ENCODE measurements at places on chromosomes 7 and 10.

- DNase-seq, result no peak
Measured at GRCh38 chr10:78905957-78906308, 162.8 kb upstream of the ZMIZ1 start.

DNA sequence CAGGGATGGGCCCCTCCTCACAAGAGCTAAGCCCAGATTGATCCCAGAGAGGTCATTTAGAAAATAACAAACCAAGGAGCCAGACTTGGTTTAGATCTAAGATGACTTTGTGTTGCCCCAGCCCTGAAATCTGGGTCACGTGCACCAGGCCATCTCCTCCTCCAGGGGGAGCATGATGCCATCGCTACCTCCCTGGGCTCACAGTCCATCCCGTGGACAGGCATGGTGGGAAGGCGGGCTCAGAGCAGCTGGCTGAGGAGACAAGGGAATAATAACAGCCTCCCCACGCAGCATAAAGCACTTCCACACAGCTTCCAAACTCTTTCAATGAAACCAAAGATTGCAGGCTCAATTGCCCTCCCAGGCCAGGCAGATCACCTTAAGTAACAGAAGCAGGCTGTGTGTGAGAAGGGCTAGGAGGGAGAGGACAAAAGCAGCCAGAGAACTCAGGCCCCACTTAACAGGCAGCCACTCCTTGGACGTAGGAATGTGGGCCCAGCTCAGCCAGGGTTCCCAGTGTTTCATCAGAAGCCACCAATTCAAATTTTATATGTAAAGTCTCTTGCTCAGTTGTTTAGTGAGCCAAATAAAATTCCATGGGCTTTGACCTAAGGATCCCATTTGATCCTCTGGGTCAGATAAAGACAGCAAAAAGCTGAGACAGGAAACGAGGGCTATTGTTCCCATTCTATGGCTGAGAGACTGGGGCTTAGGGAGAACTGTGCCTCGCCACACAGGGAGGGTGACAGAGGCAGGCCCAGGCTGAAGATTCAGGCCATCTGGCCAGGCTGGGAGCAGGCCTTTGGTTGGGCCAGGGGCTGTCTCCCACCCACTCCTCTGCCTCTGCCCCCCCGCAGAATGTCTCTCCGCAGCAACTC is 100.2 kb downstream of the COL13A1 start:
- DNase-seq, result no peak

DNA sequence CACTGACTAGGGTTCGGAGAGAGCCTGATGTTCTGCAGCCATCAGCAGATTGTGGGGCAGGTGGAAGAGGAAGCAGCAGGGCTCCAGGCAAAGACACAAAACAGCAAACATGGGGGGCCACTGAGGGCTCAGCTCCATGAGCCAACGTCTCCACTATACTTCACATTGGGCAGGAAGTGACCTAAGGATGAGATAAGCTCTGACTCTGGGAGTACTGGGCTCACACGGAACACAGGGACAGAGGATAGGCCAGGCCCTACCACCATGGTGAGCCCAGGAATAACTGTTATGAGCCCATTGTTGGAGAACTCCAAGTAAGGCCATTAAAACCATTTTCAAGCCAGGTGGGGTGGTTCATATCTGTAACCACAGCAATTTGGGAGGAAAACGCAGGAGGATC is 14.9 kb upstream of the MRPS24 start:
- DNase-seq, result no peak

DNA sequence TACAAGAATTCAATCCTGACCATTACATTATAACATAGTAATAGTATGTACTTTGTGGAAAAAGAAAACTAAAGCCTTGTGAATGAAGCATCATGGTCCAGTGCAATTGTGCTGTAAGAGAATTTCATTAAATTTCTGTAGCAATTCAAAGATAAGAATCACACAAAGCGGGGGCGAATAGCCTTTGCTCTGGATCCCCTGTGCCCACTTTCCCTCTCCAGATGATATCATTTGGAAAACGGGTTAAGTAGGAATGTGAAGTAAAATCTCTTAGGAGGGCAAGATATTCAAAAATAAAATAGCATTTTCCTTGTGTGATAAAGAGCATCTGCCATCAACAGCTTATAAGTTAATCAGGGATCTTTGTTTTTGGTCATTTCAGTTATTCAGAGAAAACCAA is 177.1 kb downstream of the CHRM2 start:
- no peak for DNase-seq

GRCh38 chr10:4822208-4822607 is 3.8 kb upstream of the AKR1E2 start:
- DNase-seq, result no peak

- DNase-seq, result no peak
Measured at GRCh38 chr7:12549106-12549505, 21.4 kb upstream of the SCIN start.

DNA sequence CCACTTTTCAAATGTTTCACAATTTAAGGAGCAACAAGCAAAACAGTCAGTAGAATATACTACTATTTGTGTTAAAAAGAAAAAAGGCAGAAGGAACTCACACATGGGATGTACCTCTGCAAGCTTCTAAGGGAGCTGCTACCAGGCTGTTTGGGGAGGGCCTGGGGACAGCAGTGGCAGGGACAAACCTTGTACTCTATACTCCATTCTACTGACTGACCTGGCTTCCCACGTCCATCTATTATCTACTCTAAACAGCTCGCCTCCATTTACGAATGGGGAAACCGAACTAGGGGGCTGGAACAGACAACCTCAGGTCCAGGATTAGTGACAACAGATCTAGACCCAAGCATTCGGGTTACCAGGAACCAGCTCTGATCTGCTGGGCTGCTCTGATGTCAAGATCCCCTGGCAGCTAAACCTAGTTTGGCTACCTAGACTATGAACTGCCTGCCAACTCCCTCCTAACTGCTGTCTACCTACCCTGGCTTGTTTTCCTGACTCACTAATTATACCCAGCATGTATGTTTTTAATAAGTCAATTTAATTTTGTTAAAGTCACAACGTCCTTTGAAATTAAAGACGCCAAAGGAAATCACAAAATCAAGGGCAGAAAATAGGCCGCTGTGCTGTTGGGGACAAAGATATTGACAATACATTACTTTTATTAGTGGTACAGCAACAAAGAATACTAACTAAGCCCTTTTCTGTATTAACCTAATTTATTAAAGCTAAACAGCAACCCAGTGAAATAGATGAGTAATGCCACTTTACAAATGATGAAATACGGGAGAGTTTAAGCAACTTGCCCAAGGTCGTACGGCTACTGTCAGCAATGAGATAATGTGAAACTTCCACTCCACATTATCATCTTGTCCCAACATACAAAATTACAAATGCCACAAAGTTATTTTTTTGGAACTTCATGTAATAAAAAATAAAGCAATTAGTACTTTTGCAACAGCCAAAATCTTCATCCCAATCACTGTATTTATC is 5.3 kb downstream of the PSAP start:
- DNase-seq, result no peak

DNA sequence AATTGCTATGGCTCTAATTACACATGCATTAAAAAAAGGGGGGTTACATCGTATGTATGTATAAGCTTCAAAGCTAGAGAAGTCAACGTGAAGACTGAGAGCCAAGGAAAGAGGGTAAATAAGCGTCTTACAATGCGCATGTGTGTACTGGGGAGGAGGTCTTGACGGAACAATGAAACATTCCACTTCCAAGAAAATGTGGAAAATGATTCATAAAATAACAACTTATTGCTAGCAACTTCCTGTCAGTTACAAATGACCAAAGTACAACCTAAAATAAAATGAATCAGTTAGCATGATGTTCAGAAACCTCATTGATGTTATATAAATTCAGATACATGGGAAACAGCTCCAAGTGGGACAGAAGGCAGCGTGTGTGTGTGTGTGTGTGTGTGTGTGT is 104.1 kb upstream of the RHEB start:
- no peak for DNase-seq

- DNase-seq, result no peak
Measured at GRCh38 chr7:50658696-50659095, 93.5 kb upstream of the DDC start.

DNA sequence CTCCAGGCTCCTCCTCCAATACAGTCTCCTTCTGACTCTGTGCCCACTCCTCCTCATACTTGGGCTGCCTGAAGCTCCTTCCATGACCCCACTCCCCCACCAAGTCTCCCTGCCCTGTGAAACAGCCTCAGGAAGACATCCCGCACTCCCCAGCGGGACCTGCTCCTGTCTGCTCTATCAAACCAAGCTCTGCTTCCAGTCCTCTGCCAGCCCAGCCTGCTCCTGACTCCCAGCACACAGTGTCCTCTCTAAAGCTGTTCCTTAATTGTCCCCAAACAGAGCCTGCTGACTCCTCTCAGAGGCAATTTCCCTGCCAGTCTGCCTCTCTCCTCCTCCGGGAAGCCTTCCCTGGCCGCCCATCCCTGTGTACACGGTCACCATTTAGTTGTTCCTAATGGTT is 9.9 kb downstream of the POLL start:
- DNase-seq, result no peak

- no peak for DNase-seq
Measured at GRCh38 chr7:85001495-85002345, 185.1 kb downstream of the SEMA3D start.

DNA sequence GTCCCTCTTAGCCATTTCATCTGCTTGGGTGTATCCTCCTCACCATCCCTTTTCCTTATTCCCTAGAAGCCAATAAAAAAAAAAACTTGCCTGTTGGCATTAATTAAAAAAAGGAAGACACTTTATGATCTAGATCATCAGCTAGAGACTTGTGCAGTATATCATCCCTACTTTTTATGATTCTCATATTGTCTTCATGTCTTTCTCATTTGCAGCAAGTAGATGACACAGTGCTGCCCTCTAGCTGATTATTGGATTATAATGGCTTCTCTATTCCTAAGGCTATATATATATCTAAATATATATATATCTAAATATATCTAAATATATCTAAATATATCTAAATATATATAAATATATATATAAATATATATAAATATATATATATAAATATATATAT is 272.4 kb upstream of the LRGUK start:
- no peak for DNase-seq

DNA sequence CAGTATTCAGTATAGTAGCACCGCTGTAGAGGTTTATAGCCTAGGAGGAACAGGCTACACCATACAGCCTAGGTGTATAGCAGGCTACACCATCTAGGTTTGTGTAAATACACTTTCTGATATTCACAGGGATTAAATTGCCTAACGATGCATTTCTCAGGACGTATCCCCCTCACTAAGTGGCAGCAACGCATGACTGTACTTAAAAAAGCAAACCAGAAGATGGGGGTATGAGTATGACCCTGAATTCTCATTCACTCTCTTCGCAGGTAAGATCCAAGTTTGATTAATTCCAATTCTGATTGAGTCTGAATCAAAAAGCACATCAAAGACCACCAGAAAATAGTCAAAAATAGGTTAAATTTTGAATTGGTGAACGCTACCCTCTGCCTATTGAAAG is 972 bp downstream of the ORC5 start:
- DNase-seq, result no peak

DNA sequence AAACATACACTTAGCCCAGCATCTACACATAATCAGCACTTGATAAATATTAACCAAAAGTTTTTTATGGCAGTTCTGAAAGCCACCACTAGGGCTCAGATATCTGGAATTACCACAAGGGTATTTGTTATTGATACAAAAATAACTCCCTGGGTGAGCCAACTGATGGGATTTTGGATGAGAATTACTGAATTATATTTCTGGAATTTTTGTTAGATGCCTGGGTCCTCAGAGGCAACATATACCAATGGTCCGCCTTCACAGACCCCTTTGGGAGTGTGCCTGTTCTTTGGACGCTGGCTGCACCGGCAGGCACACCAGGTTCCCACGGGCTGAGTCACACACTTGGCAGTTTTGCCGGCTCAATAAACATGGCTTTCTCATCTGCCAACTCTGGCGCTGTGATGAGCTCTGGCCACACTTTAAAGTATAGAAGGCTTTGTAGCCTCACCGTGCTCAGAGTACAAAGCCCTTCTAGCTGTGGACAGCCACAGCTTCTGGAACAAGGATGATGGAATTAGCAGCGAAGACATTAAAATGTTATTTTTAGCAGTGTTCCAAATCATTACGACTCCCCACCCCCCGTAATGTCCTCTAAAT is 24.5 kb upstream of the EEPD1 start:
- DNase-seq, result no peak

- DNase-seq, result no peak
Measured at GRCh38 chr10:47026301-47027107, 115.3 kb downstream of the PTPN20 start.

DNA sequence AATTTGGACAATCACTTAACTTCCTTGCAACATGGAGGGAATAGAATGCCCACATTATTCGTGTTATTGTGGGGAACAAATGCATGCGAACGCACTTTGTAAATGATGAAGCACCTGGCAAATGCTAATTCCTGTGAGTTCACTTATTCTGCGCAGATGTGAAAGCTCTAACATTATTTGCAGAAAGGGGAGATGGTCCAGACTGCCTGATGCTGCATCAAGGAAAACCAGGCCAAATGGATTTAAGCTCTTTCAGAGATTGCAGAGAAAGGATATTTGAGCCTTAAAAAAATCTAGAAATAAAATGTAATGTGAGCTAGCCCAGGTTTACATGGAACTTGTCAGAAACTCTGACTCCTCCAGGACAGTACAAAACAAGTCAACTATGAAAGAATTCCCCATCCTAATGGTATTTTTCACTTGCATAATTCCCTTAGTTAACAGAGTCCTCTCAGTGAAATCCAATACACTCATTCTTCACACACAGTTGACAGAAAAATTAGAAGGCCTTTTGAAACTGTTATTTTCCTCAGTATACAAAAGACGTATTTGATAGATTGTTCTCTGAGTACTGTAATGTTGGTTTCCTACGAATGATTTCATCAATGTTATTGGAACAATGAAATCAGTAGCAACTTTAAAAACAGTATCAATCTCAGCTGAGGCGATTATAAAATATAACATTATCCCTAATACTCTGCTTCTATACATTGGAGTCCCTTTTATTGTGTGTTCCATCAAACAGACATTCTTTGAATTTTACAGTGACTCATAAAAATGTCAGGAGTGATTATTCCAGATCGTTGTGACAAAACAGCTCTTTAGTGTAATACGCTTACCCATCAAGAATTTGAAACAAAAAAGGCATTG is 136.3 kb upstream of the ANK3 start:
- DNase-seq, result no peak

DNA sequence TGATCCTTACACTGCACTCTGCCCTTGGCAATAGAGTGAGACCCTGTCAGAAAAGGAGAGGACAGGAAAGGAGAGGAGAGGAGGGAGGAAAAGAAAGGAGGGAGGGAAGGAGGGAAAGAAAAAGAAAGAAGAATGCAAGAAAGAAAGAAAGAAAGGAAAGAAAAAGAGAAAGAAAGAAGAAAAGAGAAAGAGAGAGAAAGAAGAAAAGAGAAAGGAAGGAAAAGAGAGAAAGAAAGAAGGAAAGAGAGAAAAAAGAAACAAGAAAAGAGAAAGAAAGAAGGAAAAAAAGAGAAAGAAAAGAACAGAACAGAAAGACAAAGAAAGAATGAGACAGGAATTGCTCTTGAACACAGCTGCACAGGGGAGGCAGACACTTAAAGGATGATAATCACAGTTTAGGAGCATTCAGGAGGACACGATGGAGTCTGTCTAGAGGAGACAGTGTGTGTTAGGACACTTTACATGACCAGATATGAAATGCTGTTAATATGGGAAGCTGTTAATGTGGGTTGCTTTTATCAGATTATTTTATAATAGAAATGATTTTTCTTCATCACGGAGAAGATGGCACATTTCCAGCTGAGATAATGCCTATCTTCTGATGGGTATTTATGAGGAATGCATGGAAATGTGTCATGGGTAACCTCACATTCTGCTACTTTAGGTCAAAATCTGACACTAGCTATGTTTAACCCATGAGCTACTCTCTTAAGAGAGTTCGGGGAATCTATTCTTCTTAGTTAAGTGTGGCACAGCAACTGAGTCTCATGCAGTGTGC is 160.5 kb downstream of the BAMBI start:
- DNase-seq, result no peak

Data from SW 1271 (cell line).